ENCODE measurements at places on chromosomes 16 and 17. TPM values are rescaled to one million over a fixed set of nuclear protein-coding genes. Genes with fewer than 3 reads are reported as not detected.
A peak's percentile ranks its signal among the peaks of the same experiment; 100 is the strongest.

GRCh38 chr17:66829386-66829864 is 5.5 kb upstream of the CACNG5 start:
- peak; percentile 82 for DNase-seq

GRCh38 chr17:4436846-4437245 is 3.1 kb downstream of the SPNS3 start:
- DNase-seq: no peak

DNA sequence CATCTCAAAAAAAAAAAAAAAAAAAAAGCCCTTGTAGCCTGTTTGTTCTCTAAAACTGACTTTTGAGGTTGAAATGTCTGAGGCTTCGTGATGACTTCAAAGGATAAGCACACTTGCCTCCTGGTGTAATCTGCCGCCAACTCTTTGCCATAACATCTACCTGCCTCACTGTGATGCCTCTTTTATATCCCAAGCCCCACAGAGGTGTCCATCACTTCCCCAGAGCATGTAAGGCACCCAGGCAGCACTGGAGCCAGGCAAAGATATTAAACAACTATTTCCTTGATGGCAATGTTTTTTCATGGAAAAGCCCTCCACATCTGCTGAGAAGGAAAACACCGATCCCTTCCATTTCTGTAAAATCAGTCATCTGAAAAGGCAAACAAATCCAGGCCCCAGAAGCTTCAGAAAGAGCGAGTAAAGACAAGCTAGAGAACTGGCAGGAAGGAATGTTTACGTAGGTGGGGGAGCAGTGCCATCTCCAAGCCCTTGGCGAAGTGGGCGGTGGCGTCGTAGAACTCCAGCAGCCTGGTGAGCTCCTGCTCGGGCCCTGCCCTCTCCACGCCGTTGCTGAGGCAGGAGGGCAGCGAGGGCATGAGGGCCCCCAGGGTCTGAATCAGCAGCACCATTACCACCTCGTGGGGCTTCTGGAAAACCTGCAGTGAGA is 28.6 kb downstream of the COG7 start:
- no peak for DNase-seq

DNA sequence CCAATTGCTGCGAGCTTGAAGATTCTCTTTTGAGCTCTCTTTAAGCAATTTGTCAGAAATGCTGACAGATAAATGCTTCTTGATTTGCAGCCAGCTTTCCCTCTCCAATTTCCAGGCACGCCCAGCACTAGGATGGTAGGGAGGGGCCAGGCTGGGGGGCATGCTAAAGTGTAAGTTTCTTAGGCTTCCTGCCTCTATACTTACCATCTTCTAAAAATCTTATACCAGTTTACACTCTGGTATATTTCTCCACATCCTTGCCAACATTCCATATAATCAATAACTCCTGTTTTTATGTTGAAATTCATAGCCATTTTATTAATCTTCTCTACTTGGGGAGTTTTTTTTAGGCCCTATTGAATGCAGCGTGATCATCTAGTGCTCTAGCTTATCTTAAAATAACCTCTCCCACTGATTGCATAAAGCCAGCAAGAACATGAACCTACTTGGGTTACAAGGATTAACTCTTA is 17.5 kb downstream of the ACSF2 start:
- DNase-seq: peak; percentile 20

DNA sequence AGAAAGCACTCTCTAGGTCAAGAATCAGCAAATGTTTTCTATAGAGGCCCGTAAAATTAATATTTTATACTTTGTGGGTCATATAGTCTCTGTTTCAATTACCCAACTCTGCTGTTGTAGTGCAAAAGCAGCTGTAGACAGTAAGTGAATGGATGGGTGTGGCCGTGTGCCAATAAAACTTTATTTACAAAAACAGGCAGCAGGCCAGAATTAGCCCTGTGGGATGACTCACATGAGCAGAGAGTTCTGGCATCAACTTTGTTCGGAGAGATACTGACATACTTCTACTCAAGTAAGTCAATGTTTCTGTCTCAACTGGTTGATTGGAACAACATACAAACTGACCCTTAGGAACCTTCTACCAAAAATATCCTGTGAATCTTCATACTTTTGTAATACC is 616.2 kb downstream of the MAF start:
- no peak for DNase-seq

DNA sequence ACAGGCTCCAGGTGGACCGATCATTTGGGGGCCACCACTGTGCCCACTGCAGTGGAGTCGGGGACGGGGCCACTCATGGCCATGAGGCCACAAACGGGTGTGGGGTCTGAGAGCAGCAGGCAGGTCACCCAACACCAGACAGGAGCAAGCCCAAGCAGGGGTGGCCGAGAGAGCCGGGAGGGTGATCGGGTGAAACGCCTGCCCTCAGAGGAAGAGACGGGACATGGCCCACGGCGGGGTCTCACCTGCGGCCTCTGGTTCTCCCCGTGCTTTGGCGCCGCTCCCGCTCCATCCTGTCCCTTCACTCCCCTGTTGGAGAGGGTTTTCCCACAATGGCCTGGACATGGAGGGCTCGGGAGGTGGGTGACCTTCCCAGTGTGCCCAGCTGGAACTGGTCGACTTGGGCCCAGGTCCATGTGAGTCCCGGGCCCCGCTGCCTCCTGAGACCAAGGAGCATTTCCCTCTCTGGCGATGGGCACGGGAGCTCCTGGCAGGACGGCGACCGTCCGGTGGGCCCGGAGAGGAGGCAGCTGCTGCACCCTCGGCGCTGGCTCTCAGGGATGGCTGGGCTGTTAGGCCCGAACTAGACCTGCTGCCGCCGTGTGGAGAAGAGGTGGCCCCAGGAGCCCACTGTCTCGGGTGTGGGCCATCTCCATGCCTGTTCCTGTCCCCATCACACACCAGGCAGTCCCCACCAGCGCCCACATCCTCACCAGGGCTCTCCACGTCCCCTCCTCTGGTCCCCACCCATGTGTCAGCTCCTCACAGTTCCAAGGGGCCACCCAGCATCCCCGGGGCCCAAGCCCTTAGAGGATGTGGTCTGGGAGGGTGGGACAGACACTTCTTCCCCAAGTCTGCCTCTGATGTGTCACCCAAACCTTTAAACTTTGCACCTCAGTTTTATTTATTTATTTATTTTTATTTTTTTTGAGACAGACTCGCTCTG is 13.4 kb upstream of the BAHCC1 start:
- DNase-seq: no peak

- peak; percentile 56 for DNase-seq
These were observed 20.4 kb upstream of the CIBAR2 start for GRCh38 chr16:85132456-85133289.

The IL34 gene
- total RNA-seq: not detected
